ENCODE measurements at places on chromosomes 1 and 21. TPM values are rescaled to one million over a fixed set of nuclear protein-coding genes. Genes with fewer than 3 reads are reported as not detected.

SLC35D1 gene
- 19.6 TPM for total RNA-seq

CCDC27 gene
- not detected for total RNA-seq

GFI1 gene
- total RNA-seq: 3.2 TPM

KIF2C gene
- 124 TPM for total RNA-seq

ERICH3 gene
- total RNA-seq: not detected

DNA sequence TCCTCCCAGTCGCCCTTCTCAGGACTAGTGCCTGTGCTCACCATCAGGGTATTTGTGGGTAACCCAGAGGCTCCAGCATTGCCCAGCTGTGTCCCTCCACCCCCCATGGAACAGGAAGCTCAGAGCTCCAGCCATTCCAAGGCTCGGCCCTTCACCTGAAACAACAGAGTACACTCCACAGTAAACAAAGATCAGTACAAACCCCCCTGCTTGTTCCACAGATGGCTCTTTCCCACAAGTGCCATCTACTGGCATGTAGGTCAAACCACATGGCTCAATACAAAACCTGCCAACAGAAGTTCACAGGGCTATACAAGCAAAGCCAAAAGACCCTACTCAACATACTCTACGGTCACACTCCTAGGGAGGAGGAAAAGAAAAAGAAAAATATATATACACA is 258.7 kb downstream of the AGBL4 start:
- peak; percentile 19 for DNase-seq

GRCh38 chr1:41348394-41348793 is 12.8 kb upstream of the FOXO6 start:
- DNase-seq: no peak

GRCh38 chr1:72482736-72483413 is 200.5 kb upstream of the NEGR1 start:
- no peak for DNase-seq

DNA sequence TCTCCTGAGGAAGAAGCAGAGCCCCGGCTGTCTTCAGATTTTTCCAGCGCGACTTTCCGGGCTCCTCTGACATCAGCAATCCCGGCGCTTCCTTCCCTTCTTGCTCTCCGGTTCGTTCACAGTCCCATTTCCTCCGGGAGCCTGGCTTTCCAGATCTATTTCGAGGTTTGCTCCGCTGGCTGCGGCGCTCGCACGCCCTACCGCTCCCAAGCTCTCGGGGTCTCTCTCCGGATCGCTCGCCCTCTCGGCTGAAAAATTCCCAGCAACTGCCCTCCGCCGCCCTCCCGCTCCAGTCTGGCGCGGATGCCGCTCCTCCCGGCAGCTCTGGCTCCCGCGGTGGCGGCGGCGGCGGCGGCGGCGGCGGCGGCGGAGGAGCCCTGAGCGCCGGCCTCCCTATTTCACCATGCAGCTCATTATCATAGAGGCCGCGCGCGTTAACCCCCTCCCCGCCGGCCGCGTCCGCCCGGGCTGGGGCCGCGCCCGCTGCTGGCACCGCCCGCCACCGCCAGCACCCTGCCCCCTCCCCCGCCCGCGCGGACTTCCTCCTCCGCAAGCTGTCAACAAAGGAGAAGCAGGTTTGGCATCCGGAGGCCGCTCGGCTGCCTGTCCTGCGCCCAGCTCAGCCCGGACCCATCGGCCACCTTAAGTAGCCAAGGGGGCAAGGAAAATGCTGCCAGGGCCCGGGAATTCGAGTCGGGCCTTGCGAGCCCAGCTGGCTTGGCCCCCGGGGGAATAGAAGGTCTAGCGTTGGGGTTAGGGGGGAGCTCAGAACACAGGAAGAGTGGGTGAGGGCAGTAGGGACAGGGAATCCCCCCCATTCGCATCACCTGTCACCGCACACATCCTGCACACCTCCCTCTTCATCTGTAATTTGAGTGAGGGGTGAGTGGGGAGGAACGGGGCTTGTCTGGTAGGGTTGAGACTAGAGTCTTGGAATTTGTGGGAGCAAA is at the start of gene PLXNA2:
Gene PLXNA2, minus strand, starts transcription at position 418 of the 950 bp plus-strand sequence. CDS start 26,462 bp downstream, outside the sequence.
- peak; percentile 87 for DNase-seq

GRCh38 chr1:33255347-33256220 is 708 bp upstream of the ZNF362 start:
- DNase-seq: peak; percentile 93

- DNase-seq: no peak
Measured at GRCh38 chr1:33852711-33853110, 11.2 kb upstream of the HMGB4 start.

DNA sequence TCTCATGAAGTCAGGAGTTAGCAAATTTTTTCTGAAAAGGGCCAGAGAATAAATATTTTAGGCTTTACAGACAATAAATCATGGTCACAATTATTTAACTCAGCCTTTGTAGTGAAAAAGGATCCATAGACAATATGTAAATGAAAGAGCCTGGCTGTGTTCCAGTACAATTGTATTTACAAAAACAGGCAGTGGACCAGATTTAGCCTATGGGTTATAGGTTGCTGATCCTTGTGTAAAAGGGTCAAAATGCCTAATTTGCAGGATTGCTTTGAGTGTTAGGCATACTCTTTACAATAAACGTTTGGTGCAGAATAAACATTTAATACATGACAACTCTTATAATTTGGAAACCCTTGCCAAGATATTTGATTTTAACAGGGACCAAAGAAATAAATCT is 6.5 kb downstream of the SLAMF7 start:
- no peak for DNase-seq

DNA sequence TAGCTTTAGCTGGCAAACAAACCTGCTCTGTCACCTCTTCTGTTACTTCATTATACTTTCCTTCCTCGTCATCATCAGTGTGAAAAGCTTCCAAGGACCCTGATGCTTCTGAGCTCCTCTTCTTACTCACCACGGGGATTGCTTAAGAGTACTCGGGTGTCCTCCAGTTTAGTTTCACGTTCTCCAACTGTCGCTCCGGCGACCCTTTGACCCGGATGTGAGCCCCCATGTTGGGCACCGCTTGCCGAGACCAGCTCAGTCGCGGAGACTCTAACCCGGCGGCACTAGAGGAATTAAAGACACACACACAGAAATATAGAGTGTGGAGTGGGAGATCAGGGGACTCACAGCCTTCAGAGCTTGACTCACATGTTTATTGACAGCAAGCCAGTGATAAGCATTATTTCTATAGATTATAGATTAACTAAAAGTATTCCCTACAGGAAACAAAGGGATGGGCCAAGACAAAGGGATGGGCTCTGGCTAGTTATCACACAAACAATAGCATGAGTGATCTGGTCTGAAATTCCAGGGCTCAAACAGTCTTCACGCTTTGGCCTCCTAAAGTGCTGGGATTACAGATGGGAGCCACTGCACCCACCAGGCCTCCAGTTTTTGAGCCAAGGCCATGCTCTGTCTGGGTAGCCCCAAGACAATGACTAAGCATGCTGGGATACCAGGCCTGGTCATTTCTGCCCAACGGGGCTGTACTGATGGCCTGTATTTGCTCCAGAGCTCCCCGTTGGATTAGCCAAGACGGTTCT is 30.1 kb upstream of the ENO1 start:
- no peak for DNase-seq

GRCh38 chr1:2991753-2992495 is 29.3 kb upstream of the ACTRT2 start:
- DNase-seq: no peak
